ENCODE measurements at places on chromosomes 16 and 17.
A peak's percentile ranks its signal among the peaks of the same experiment; 100 is the strongest.

DNA sequence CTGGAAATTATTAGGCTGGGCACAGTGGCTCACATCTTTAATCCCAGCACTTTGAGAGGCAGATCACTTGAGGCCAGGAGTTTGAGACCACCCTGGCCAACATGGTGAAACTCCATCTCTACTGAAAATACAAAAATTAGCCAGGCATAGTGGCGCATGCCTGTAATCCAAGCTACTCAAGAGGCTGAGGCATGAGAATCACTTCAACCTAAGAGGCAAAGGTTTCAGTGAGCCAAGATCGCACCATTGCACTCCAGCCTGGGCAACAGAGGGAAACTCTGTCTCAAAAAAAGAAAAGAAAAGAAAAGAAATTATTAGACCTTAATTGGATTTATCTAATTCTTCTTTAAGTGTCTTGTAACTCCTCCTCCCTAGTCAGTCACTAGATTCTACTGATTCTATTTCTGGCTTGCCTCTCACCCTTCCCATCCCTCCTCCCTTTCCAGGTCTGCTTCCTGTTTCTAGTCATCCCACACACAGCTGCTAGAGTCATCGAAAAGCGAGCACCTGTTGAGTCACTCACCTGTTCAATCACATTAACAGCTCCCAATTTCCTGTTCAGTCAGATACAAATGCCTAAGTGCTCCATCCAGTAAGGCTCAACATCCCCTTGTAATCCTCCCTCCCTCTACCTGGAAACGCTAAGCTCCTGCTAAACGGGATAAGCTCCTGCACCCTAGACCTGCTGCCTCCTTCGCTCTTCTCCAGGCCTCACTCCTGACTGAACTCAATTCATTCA is 34.6 kb downstream of the ERN1 start:
- DNase-seq = no peak

DNA sequence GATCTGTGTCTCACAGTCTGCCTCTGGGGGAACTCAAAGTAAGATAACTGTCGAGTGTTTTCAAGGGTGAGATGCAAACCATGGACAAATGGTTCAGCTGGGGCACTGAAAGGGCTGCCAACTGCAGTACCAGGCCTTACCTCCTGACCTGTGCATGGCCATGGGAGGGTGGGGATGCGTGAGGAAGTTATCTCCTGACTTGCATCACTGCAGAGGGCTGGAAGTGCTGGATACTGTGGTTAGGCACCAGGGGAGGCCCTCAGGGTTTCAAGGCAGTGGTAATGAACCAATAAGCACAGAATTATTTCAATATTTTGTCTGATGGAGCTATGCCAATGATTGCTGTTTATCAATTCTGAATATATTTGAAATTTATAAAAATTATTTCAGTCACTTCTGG is 159.2 kb downstream of the CYLD start:
- no peak for DNase-seq

DNA sequence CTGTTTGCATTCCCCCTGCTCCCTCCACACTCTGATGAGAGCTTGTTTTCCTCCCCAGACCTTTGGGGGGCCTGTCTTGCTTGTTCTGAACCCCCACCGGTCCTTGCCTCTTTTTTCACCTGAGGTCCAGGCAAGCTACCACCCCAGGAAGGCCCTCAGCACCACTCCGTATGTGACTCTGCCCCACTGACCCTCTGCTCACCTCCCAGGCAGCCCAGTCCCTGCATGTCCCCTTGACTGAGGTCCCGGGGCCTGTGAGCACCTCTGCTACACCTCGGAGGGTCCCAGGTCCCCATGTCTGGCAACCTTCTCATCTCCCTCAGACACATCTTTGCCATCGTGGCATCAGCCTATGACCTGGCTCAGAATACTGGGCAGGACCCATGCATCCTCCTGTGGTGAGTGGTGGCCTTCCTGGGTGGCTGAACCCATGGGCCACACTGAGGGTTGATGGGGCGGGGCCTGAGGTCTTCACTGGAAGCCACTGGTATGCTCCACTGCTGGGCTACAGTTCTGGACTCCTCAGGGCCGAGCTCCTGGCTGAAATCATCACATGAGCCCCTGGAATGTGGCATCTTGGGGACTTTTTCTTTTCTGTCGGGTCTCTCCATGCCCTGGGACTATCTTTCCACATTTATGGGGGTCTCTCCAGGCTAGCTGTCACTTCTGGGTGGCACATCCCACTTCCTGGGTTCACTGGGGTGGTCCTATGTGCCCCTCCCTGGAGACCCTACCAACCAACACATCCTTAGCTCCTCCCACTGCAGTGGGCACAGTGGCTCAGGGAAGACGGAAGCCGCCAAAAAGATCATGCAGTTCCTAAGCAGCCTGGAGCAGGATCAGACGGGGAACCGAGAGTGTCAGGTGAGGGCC is 3.5 kb downstream of the MYO15B start:
- DNase-seq = peak; percentile 32

DNA sequence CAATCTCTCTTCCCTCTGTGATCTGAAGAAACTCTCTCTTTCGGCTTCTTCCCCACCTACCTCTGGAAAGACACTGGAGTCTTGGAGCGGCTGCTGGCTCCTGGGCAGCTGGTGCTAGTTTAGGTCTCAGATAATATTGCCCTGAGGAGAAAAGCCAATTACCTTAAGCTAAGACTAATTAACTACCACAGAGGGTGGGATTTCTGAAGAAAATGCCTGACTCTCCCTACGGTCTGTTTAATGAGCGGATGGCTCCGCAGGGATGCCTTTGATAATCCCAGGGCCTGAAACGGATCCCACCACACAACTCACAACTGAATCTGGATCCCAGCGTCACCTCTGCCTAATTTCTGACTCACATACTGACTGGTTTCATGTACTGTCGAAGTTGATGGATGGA is 127.0 kb upstream of the NLRP1 start:
- no peak for DNase-seq

GRCh38 chr17:58344791-58345157 is 7.2 kb downstream of the SUPT4H1 start:
- DNase-seq = no peak

DNA sequence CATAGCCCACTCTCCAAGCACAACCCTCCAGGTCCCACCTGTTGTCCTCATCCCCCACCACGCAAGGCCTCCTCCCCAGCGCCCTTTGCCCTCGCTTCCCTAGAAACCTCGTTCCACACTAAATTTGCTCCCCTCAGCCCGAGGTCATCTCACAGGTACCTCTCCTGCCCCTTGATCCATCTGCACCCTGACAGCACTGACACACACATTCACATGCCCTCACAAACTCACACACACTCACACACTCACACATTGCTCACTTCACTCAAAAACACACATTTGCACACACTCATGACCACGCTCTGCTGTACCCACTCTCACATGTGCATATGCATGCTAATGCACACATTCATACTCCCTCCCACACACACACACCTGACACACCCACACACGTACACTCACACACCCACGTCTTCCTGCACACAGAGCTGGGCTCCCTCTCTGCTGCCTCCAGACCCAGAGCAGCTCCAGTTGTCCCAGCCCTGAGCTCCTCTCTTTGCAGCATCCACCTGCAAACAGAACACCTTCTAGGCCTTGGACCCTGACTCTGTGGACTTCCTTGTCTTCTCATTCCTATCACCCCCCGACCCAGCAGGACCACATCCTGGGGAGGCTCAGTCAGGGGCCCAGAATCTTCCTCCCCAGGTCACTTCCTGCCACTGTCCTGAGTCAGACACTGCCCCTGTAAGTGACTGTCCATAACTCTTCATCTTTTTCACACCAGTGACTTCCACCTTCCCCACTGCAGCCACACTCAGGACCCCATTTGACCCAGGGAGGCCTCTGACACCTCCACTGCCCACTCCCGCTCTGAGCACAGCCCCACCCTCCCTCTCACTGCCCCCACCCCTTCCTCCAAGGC is 4.9 kb downstream of the ASGR2 start:
- no peak for DNase-seq

- DNase-seq = no peak
Observed at GRCh38 chr17:17940441-17940911, 31.7 kb downstream of the TOM1L2 start.

DNA sequence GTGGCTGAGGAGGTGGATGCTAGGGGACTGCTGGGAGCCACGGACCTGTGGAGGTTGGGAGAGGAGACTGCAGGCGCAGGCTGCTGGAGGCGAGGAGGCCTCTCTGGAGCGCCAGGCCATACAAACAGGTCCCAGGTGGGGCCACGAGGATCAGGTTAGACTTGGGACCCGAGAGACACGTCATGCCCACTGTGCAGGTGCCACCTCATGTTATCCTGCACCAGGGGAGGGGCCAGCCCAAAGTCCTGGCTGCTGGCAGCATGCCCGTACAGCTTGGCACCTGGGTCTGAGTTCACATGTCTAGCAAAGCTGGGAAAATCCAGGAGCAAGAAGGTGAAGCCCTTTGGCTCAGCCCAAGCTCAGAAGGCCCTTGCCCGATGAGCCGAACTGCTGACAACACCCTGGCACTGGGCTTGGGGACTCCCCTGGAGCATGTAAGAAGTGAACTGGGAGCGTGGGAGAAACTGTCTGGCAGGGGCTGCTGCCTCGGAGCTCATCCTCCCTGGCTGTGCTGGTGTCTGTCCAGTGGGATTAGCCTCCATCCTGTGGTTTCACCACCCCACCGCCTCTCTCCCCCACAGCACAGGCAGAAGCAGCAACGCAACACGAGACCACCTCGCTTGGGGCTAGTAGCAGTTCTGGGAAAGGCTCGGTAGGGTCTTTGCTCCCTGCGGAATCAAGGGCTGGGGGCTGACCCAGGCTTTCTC is 5.3 kb downstream of the ARHGDIA start:
- DNase-seq = peak; percentile 68
